ENCODE measurements at places on chromosomes 16 and 17.

- DNase-seq: no peak
These were observed 409.6 kb downstream of the NPIPA8 start for GRCh38 chr16:17926866-17927399.

DNA sequence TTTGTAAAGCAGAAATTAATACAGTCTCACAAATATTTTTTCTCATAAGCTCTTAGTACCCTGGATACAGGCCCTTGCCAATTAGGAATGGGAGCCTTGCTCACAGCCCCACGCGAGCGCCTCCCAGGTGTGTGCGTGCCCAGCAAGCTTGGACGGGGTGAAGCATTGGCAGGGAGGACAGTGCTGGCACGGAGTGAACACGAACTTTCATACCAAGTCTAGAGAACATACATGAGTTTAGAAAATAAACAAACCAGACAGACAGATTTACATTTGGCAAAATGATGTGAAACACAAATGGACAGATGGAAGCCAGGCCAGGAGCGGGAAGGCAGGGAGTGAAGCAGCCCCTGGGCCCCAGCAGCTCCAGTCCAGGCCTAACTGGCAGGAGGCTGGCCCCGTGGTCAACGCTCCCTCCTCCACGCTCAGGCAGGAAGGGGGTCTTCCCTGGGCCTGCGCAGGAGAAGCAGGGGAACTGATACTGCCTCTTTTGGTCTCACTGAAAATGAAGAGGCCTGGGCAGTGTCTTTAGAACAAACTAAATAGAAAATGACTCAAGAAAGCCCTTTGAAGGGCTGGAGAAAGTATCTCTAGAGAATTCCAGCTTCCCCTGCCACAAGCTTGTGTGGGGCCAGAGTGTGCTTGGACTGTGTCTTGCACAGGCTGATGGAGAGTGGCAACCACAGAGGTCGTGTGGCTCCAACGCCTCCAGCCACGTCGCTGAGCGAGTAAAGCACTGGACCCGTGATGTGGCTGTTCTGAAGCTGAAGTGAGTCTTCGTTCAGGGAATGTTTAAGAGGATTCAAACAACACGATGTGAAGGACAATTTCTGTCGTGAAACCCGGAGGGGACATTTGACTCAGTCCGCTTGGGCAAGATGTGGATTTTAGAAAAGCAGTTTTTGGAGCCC is 9.9 kb upstream of the FOXJ1 start:
- DNase-seq: no peak

GRCh38 chr17:13962716-13963240 is 106.5 kb upstream of the COX10 start:
- no peak for DNase-seq

GRCh38 chr16:13269905-13270528 is 368.6 kb downstream of the SHISA9 start:
- DNase-seq: no peak

DNA sequence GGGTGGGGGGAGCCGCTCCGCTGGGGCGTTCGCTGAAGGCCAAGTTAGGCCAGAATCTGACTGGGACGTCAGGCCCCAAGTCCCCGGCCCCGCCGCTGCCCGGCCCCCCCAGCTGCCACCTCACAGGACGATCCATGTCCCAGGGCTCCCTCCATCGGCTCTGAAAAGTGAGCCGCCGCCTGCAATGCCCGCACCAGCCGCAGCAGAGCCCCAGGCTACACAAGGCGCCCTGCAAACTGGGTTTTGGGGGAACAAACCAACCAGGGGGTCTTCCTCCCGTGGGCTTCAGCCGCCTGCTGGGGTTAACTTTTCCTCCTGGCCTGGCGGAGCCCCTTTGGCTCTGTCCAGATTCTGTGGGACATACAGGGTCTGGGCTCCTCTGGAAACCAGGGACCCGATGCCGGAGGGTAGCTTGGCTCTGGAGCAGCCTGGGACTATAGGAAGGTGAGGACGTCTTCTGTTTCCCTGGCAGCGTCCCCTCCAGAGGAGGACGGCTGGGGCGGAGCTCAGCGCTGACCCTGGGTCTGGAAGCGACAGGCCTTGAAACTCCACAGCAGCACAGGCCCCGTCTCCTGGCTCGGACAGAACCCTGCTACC is 835 bp downstream of the NME4 start:
- no peak for DNase-seq

- no peak for DNase-seq
These were observed 53.8 kb downstream of the OTOA start for GRCh38 chr16:21717608-21718007.

DNA sequence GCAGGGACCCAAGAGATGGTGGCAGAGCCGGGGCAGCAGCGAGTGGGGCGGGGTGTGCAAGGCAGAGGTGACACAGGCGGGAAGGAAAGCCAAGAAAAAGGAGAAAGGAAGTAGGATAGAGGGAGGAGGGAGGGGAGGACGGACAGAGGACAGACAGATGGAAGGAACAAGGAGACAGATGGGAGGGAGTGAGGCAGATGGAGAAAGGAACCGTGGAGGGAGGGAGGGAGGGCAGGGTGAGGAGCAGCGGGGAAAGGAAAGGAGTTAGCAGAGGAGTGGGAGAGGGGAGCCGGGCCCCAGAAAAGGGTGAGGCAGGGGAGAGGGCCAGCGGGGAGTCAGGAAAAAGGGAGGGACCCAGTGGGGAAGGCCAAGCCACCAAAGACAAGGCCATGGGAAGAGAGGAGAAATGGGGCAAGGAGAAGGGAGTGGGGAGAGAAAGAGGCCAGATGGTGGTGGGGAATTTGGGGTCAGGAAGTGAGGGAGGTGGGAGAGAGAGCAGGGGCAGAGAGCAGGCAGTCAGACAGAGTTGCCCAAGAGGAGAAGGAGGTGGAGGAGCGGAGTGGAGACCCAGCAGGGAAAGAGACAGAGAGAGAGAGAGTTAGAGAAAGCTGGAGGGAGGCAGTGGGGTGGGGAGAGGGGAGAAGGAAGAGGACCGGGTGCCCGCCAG is 13.2 kb upstream of the ASGR1 start:
- no peak for DNase-seq

GRCh38 chr16:57264950-57265371 is 19.5 kb downstream of the PLLP start:
- no peak for DNase-seq

- DNase-seq: no peak
These were observed 188.5 kb downstream of the MSI2 start for GRCh38 chr17:57444682-57445450.

DNA sequence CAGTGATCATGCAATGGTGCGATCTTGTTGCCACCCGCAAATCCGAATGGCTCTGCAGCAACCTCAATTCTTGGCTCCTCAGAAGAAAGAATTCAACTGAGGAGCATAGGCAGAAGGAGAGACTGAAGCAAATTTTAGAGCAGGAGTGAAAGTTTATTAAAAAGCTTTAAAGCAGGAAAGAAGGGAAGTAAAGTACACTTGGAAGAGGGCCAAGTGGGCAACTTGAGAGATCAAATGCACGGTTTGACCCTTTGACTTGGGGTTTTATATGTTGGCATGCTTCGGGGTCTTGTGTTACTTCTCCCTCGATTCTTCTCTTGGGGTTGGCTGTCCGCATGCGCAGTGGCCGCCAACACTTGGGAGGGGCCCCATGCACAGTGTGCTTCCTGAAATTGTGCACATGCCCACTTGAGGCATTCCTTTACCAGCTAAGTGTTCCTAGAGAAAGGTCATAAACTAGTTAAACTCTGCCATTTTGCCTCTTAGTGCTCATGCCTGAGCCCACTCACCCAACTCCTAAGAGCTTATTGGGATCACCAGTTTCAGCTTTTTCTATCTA is 36.7 kb downstream of the ZNRF1 start:
- DNase-seq: no peak

DNA sequence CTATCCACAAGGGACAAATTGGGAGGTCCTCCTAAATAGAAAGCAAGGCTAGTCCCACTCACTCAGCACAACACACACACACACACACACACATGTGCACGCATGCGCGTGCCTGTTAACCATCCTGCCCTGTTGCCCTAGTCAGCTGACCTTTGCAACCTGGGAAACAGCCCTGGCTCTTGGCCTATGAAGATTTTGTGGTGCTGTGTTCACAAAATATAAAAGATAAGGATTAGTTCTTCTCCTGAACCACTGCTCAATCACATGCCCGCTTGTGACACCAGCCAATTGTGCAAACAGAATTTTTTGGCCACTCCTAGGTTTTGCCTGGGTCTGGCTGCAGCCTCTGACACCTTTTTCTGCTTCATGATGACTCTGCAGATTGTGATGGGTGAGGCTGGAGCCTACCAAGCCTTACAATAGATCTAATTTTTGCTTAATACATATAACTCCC is 3.3 kb upstream of the CES1 start:
- DNase-seq: no peak

DNA sequence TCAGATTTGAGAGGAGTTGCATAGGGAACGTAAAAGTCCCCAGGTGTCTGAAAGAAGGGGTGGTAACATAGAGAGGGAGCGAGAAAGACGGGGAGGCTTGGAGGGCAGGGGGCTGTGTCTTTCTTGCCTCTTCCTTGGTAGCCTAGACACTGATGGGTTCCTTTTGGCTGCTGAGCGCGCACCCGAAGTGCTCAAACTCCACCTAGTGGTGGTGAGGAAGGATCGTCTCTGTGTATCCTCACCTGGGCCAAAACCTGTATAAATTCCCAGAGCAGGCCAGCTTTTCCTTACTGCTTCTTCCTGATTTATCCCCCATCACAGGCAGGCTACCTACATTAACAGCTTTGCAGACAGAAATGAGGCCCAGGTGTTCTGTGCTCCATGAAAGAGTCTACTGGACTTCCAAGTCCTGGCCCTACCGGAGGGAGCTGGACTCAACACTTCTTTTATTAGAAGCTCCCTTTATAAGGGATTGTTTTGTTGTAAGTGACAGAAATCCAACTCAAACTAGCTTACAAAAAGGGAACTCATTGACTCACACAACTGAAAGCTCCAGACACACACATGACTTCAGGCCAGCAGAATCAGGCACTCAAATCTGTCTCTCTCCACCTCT is 5.5 kb upstream of the SLC25A35 start:
- peak; percentile 64 for DNase-seq

GRCh38 chr16:31420037-31420436 is 8.1 kb downstream of the COX6A2 start:
- no peak for DNase-seq

DNA sequence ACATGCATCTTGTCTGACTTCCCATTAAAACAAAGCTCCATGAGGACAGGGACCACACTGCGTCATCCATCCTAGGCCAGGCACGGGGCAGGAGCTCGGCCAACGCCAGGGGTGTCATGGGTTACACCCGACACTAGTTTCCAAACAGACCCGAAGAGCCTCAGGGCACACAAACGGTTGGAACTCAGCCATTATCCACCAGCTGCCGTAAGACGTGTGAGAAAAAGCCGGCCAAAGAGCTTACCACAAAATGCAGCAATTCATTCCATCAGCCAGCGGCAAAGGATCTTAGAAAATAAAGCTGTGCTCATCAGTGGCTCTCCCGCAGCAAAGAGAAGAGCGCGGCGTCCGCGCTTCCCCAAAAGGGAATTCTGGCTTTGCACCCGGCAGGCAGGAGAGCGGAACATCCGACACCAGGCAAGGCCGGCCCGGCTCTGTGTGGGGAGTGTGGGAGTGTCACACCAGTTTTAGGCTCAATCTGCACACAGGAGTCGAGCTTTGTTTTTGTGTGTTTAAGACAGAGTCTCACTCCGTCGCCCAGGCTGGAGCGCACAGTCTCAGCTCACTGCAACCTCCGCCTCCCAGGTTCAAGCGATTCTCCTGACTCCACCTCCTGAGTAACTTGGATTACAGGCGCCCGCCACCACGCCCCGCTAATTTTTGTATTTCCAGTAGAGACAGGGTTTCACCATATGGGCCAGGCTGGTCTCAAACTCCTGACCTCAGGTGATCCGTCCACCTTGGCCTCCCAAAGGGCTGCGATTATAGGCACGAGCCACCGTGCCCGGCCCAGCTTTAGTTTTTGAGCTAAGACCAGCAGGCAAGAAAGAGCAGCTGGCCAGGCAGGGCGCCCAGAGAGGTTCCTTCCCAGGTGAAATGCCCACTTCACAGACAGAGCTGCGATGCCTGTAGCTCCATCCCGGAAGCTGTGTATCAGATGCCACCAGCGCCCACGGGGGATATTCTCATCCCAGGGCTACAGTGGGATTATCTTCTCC is 1.5 kb downstream of the SLC38A8 start:
- no peak for DNase-seq

DNA sequence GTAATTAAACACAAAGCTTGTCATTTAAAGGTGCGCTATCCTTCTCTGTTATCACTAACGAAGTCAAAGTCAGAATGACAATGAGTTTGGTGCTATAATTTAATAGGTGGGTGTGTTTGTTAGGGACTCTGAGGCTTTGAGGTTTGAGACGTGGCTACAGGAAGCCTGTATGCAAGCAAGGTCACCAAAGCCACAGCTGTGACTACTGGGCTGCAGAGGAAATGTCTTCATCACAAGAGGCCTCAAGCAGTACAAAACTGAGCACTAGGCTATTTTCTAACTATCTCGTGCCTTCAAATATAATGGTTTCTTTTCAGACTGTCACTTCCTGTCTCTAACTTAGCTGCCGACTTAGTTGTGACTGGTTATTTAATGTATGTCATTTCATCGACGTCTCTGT is 141.2 kb downstream of the AATF start:
- DNase-seq: peak; percentile 8

- DNase-seq: no peak
These were observed 44.9 kb downstream of the TBX4 start for GRCh38 chr17:61496957-61497653.

DNA sequence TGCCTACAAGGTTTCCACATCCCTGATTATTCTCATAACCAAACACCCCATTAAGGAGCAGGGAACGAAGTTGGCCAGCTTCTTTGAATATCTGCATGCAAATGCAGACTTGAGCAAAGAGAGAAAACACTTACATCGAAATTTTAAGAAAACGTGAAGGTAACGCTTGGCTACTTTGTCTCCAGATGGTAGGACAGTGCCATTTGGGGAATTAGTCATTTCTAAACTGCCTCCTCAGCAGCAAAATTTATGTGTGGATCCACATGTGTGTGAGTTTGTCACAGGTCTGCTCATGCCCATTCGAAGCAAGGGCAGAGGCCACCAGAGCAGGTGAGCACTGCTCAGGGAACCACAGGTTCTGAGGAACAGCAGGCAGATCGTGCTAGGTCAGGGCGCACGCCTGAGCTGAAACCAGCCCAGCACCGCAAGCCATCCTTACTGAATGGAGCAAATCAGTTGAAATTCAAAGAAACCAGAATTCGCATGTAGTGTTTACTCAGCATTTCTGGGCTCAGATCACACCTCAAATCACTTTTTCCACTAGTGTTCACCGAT is 80.1 kb downstream of the SOCS1 start:
- DNase-seq: no peak
